ENCODE measurements at places on chromosomes 2 and 18. TPM values are rescaled to one million over a fixed set of nuclear protein-coding genes. Genes with fewer than 3 reads are reported as not detected.

DNA sequence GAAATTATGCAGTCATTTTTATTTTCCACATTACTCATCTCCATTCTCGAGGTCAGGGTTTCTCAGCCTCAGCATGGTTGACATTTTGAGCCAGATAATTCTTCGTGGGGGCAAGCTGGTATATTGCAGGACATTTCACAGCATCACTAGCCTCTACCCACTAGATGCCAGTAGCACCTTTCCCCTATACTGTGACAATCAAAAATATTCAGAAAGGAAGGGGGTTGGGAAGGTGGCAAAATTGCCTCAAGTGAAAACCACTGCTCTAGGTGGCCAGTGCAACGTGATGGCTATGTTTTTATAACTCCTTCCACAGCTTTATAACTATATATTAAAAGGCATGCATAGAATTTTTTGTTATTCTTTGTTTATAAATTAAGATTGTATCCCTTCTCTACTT lies 294.5 kb downstream of the CNTNAP5 start:
- DNase-seq = no peak

GRCh38 chr18:10336749-10337350 lies 117.6 kb upstream of the APCDD1 start:
- DNase-seq = no peak

GRCh38 chr2:98472961-98473746 lies 28.5 kb downstream of the INPP4A start:
- DNase-seq = no peak

- DNase-seq = no peak
Observed at GRCh38 chr2:231332872-231333500, 62.5 kb upstream of the B3GNT7 start.

GRCh38 chr18:49959176-49959575 lies 145.8 kb upstream of the ACAA2 start:
- DNase-seq = no peak

CHMP1B gene
- polyA plus RNA-seq = 19.6 TPM

DNA sequence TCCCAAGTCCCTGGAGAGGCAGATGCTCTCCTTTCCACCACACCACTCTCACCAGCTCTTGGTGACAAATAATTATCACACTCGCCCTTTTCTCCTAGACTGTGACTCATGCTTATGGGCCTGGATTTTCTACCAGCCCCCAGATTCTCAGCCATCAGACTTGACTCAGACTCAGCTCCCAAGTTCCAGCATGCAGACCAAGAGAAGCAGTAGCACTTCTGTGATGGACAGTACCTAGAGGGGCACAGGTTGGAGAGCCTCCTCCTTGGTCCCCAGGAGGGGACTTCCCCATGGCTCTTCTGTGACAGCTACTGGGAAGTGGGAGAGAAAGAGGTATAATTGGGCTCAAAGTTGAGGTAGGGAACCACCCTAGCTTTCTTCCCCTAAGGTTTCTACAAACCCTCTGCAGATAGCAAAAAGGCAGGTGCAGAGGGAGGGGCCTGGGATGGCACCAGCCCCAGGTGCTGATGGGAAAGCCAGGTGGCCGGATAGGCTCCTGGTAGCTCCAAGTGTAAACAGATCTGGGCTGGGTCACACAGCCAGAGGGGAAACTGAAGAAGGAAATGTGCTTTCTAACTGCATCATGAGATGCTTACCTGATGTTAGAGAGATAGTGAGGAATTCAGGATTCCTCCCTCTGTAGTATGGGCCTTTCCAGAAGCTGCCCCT lies 4.1 kb downstream of the TCF23 start:
- no peak for DNase-seq

KCNK3 gene
- 7.5 TPM for polyA plus RNA-seq

FEV gene
- 32.6 TPM for polyA plus RNA-seq

- no peak for DNase-seq
Observed at GRCh38 chr2:144711630-144712549, 192.0 kb upstream of the ZEB2 start.

DNA sequence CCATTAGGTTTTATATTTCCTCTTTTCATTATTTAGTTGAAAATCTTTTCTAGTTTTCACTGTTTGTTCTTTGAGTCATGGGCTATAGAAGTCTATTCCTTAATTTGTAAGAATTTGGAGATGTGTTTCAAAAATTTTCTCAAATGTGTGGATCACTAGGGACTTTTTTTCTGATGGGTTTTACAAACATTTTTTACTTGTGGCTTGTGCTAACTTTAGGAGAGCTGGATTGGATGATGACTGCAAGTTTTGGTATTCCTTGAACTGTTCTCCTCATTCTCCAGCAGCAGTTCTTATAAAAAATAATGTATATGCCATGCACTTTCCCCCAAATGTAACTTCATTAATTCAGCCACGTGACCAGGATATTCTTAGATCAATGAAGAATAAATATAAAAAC lies 94.7 kb upstream of the CWC22 start:
- DNase-seq = no peak

GRCh38 chr18:6107794-6108193 lies 212.5 kb upstream of the TMEM200C start:
- DNase-seq = no peak

- DNase-seq = no peak
Observed at GRCh38 chr2:31082002-31082401, 56.2 kb downstream of the GALNT14 start.

Data from pancreas (tissue), 10 donors.